ENCODE measurements at places on chromosomes 13 and 19.

GRCh38 chr13:106163426-106163825, 372.0 kb downstream of the EFNB2 start:
- DNase-seq = no peak

DNA sequence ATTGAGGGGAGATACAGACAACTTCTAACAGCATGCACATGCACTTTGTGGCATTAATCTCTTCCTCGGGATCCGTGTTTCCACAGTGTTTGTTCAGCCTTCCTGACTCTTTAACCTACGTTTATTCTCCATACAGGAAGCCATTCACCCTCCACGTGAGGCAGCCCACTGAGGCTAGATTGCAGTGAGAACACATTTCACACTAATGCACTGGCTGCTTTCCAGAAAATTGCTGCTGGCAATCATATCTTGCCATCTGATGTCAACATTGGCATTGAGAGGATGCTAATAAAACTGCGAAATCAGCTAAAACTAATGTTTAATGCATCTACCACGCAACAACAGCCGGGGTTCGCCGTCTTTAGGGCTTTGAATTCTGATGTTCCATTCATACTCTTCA, 30.0 kb downstream of the DCLK1 start:
- DNase-seq = no peak

DNA sequence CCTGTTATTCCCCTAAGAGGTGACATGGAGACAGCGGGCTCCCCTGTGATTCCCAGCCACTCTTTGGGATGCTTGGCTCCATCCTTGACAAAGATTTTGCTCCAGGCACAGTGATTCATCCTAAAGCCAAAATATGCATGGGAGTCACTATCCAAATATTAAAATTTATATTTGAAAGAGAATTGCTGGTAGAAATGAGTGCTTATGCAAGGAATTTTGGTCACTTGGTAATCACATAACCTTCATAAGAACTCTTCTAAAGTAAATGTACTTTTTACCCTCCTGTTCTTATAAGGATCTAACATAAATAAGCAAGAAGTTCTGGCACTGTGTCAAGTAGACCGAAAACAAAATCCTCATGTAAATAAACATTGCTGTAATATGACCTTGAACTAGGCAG, 385.8 kb downstream of the ITGBL1 start:
- DNase-seq = no peak

- DNase-seq = no peak
Measured at GRCh38 chr19:3975637-3976087, 4.8 kb upstream of the DAPK3 start.

GRCh38 chr19:307111-307531, 15.9 kb upstream of the PLPP2 start:
- no peak for DNase-seq

DNA sequence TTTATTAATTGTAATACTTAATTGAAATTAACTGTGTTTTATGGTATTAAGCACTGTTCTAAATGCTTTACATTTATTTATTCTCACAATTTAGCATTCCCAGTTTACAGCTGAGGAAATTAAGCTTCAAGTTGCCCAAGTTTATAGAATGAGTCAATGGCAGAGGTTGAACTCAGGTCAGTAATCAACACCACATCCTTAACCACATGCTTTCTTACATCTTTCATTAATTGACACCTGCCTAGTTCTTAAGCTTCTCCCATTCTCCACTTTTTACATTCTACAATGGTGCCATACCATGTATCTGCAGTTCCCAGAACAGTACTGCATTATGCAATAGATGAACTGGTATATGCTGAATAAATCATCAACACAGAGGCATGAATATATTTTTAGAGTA, 11.7 kb upstream of the RBM26 start:
- no peak for DNase-seq

GRCh38 chr19:6238256-6238642, 41.5 kb downstream of the MLLT1 start:
- no peak for DNase-seq

DNA sequence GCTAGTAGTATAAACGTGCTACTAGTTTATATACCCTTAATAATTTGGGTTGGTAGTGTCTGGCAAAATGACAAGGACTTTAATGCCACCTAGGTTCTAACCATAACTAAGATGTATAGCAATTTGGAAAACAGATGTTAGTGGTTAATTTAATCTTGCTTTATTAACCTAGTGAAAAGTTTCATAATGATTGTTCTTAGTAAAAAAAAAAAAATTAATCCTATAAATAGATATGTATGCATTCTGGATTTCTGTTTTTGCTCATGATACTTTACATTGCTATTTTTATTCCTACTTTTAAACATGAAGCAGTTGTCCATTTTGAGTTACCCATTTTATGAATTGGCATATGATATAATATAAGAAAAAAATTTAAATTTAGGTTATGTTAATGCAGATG, 36.3 kb downstream of the DGKH start:
- DNase-seq = no peak

- no peak for DNase-seq
Measured at GRCh38 chr13:95652244-95652764, 7.8 kb upstream of the DZIP1 start.

- no peak for DNase-seq
Measured at GRCh38 chr19:35645680-35646511, 2.2 kb upstream of the COX6B1 start.

DNA sequence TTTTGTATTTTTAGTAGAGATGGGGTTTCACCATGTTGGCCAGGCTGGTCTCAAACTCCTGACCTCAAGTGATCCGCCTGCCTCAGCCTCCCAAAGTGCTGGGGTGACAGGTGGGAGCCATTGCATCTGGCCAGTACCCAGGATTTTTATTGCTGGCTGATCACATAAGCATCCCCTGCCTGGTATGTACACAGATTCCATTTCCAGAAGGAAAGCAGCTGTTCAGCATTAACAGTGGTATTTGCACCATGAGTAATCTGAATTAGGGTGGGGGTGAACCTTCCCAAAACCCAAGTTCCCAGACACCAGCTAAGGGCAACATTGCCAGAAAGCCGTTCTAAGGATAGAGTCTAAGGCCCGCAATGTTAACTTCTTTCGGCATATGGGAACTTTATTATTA, 7.3 kb downstream of the ZNF555 start:
- DNase-seq = no peak

DNA sequence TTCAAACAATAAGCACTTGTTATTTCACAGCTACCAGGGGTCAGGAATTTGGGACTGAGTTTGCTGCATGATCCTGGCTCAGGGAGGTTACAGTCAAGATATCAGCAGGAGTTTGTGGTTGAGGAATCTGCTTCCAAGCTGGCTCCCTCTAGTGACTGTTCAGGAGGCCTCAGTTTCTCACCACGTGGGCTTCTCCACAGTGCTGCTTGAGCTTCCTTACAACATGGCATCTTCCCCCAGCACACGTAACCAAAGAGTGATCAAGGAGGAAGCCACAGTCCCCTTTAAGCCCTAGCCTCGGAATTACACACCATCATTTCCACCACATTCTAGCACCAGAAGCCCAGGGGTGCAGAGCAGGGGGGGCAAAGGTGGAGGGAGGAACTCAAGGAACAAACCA, 28.8 kb downstream of the CELF5 start:
- DNase-seq = no peak

DNA sequence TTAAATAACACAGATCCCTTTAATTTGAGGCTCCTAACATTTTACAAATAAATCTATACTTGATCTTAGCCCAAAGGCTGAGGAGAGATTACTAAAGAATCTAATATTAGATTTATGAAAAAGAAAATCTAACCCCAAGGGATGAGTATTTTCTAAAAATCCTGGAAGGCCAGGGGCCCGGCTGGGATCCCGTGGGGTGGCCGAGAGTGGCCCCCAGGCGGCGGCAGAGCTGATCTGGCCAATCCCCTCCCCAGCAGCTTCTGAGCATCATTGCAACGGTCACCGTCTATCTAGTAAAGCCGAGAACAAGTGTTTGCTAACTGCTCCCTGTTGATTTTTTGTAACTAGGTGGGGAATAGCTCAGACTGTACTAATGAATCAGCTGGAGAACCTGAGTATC, 37.5 kb downstream of the ADPRHL1 start:
- DNase-seq = no peak

GRCh38 chr19:36686365-36687213, 823 bp upstream of the ZNF567 start:
- DNase-seq = no peak

DNA sequence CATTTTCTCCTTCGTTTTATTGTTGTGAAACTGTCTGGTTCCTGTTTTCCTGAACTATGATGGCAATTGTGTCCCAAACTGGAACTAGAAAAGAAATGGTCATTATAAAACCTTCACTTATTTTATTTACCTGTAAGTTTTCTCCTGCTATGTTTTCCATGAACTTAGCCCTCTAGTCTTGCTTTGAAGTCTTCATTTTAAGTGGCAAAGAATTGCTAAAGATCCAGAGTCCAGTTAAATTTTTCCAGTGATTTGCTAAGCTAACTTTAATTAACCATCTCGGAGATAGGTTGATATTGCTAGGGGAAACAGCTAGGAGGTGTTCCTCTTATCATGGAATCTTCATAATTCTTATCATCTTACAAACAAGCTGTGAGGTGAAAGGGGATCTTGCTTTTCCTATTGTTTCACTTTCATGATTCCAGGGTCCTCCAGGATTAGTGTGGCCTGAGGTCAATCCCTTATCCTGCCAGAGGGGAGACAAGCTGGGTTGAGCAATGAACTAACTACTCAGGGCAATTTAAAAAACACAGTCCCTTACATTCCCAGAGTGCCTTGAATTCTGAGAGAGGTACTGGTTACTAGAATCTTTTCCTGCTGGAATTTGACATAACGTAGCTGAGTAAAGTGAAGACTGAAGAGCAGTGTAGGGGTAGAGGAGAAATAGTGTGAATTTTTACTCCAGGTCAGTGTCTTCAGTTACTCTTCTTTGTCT, 112.5 kb downstream of the ESD start:
- DNase-seq = no peak

DNA sequence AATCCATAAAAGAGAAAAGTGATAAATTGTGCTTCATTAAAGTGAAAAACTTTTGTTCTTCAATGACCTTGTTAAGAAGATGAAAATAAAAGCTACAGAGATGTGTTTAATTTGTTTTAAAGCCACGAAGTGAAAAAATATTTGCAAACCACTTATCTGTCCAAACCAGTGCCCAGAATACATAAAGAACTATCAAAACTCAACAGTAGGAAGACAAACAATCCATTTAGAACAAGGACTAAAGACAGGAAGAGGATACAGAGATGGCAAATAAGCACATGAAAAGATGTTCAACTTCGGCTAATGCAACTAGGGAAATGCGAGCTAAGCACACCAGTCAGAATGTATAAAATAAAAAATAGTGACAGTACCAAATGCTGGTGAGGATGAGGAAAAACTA, 15.0 kb downstream of the GJB6 start:
- no peak for DNase-seq

DNA sequence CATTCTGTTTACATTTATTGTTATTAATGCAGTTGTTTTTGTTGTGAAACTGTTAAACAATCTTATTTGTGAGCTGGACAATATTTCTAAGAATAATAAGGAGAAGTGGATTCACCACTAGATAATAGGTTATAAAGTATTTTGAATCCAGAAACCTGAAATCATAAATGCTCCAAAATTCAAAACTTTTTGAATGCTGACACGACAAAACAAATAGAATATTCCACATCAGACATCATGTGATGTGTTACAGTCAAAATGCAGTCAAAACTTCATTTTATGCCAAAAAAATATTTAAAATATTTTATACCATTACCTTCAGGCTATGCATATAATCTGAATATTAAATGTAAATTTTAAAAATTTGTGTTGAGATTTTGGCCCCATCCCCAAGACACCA, 1321.4 kb downstream of the SLITRK1 start:
- no peak for DNase-seq

DNA sequence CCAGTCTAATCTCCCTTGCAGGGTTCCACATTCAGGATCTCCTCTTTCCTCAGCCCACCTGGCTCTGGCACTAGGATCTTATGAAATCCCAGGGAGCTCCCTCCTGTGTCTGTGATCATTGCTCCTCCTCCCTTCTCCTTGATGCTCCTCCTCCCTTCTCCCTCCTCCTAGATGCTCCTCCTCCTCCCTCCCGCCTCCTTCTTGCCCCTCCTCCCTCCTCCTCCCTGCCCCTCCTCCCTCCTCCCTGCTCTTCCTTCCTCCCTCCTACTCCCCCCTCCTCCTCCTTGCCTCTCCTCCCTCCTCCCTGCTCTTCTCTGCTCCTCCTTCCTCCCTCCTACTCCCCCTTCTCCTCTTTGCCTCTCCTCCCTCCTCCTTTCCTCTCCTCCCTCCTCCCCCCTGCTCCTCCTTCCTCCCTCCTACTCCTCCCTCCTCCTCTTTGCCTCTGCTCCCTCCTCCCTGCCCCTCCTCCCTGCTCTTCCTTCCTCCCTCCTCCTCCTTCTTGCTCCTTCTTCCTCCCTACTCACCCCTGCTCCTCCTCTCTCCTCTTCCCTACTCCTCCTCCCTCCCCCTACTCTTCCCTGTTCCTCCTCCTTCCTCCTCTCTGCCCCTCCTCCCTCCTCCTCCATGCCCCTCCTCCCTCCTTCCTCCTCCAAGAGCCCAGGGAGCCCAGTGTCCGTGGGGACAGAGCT, 14.9 kb upstream of the ZBTB7A start:
- DNase-seq = no peak

DNA sequence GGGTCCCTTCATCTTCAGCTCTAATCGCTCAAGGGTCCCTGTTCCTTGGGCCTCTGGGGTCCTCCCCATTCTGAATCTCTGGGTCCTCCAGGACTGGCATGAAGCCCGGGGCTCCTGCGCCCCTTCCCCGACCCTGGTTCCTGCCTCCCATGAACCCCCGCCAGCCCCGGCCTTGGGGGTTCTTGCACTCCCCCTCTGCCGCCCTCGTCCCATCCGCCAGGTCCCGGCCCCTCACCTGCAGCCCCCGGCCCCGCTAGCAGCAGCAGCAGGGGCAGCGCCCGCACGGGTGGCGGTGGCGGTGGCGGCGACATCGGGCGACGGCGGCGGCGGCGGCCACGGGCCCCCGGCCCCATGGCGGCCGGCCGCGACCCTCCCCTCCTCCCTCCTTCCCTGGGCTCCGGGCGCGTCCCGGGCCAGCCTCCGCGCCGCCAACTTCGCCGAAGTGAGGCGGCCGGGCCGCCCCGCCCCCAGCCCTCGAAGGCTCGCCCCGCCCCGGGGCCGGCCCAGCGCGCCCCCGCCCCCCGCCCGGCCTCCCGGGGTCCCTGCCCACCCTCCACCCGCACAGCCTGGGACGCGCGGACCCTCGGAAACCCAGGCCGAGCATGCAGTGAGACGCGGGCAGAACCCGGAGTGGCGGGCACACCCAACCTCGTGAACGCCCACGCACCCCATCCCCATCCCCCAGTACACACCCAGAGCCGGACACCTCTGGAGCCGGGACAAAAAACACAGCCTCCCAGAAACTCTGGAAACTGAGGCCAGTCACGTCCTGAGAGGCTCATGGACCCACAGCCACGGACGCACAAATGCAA, at the start of gene NOTCH3:
NOTCH3 (minus strand) TSS at position 443 of the 812 bp plus-strand sequence; CDS start at position 353, 90 bp downstream.
- no peak for DNase-seq

GRCh38 chr13:35598233-35598632, 121.7 kb upstream of the MAB21L1 start:
- no peak for DNase-seq

DNA sequence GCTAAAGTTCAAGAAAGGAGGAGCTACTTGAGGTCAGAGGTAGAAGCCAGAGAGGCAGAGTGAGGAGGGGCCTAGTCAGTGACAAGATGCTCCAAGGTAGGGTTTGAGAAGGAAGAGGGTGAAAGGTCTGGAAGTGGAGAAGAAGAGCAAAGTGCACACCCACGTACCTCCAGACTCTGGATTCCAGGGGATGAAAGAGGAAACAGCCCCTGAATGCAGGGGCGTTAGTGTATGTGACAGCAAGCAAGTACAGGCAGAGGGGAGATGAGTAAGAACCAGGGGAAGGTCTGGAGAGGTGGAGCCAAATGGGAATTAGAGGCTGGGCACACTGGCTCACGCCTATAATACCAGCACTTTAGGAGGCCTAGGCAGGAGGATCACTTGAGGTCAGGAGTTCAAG, 8.7 kb downstream of the RPS28 start:
- DNase-seq = no peak

- no peak for DNase-seq
Measured at GRCh38 chr13:27728271-27728670, 64.0 kb upstream of the GSX1 start.

Measured in stimulated activated CD8-positive, alpha-beta memory T cell treated with anti-CD3 and anti-CD28 coated beads, Interleukin-2, amount 100 ng/mL, for 1 hour (primary cell).